ENCODE measurements at places on chromosomes 2 and 18.

GRCh38 chr2:96100893-96101304 lies 15.5 kb downstream of the ADRA2B start:
- no peak for DNase-seq

- DNase-seq: no peak
Measured at GRCh38 chr2:45889053-45889452, 237.6 kb downstream of the PRKCE start.

DNA sequence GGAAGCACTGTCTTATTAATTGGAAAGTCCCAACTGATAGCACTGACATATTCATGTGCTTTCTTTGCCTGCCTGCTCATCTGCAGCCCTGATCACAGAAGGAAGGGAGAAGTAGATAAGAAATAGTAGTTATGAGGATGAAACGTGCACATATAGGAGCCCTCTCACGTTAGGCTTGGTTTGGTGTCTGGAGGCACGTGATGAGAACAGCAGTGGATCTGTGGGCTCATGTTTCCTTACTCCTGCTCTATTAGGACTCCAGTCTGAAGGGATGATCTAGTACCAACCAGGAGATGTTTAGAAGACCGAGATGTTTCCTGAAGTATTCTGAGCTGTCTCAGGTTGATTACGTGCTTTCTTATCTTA lies 84.9 kb downstream of the MAP4K4 start:
- no peak for DNase-seq

DNA sequence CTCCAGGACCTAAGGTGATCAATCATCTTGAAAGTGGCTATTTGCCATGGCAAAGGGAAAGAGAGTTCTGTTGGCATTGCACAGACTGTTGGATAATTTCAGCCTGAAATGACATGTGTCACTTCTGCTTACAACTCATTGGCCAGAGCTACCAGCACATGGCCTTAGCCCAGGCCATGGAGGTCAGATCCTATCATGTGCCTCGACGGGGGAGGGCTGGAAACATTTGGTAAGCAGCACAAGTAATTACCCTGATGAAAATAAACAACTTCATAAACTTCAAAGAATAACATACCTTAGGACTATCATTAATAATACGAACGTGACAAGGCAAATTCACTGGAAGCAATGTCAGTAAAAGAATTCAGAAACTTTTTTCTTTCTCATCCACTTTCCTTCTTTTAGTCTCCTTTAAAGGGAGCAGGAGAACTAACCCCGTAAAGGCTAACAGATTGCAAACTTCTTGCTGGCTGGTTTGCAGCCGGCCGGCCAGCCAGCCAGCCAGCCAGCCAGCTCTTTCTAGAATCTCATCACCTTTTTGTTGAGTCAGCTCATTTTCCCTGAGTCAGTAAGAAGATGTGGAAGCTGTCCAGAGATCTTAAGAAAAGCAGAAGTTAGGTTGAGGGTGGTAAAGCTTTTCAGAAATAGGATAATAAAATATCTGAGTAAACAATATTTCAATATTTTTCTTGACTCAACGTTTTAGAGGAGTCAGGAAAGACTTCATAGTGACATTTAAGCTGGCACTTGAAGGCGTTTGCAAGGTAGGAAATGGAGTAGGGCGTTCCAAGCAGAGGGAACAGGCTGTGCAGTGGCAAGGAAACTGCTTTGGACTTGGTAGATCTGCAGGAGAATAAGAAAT lies 31.9 kb downstream of the CNRIP1 start:
- DNase-seq: no peak

- DNase-seq: no peak
Measured at GRCh38 chr18:12408247-12408869, 629 bp downstream of the PRELID3A start.

GRCh38 chr2:56813490-56813889 lies 629.7 kb downstream of the CCDC85A start:
- DNase-seq: no peak

DNA sequence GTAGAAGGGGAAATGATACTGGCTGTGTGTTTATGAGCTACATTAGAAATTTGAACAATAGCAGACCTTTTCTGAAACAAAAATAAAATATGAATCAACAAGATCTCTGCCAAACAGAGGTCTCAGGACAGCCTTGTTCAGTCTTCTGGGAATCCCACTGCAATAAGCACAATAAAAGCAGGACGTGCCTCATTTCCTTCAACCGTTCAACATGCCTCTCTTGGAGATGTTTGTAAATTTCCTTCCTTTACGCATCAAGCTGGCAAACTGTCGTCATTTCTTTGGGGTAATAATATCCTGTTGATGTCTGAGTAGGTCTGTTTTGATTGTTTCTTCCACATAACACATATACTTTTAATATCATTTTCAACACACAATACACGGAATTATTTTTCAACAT lies 77.2 kb downstream of the TCF4 start:
- DNase-seq: no peak

DNA sequence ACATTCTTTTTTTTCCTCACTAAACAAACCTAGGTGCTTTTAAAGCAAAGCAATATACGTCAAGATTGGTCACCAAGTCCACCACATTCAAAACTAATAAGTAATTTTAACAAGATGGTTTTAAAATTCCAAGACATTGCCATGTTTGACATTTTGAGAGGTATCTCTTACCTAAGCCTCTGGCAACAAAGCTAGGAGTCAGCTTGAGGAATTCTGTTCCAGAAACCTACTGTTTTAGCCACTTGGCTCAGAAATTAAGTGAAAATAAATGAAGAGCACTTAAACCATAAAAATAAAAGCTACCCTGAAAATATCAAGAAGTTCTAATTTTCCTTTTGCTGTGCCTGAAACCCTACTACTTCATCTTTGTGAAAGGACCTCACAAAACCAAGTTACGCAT lies 30.0 kb upstream of the CHMP3 start:
- DNase-seq: no peak

DNA sequence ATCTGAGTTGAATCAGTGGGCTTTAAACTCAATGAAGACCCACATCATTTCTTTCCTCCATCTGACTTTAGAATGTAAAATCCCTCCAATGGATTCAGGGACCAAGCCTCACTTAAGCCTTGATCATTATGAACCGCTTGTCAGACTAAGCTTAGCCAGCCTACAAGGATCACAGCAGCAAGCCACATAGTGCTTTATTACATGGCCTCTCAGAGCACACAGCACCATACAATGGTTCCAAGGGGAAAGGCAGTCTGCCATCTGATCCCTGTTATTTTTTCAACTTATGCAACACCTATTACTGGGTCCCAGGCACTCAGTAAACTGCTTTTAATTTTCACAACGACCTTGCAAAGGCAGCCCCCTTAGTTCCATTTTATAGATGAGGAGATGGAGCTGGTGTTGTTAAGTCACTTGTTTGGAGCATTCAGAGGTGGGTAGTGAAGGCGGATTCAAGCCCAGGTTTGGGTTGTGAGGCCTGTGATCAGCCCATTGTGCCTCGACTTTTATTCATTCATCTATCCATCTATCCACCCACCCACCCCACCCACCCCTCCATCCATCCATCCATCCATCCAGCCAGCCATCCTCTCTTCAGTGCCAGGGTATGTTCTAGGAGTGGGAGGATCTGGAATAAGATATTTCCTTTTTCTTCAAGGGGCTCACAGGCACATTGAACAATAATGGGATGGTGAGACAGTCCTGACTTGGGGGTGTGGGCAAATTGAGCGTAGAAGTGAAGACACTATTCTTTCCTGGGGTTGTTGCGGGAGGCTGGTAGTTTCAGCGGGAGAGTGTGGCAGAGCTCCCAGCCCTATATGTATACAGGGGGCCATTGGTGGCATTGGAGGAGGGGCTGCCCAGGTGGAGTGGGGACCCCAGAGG lies 141.2 kb downstream of the MYCN start:
- DNase-seq: no peak

GRCh38 chr2:237482485-237482884 lies 4.6 kb upstream of the MLPH start:
- no peak for DNase-seq

DNA sequence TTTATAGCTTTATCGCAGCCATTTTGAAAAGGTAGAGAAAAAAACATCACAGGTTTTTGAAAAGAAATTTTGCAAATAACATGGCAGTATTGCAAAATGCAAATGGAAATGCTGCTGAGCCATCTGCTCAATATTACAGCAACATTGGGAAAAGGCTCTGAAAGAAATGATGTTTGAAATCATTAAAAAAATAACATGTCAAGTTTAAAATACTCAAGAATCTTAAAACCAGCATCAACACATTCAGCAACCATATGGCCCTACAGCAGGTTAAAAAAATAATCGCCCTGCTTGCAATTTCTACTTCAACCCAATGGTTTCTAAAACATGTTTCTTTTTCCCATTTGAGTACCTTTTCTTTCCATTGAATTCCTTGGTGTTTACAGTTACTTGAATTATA lies 289.4 kb downstream of the AFF3 start:
- no peak for DNase-seq

DNA sequence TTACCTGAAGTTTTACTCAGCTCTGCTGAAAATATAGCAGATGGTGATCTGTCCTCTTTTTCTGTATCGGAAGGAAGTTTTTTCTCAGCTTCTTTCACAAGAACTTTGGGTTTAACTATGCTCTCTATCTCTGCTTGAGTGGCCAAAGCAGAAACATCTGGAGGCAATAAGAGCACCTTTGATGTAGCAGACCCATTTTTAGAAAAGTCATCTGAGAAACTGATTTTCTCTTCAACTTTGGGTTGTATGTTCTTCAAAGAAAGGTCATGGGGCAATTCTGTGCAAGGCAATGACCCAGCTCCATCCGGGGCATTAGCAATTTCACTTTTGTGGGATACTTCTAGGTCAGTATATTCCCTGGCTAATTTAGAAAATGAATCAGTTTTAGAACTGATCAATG lies 25.2 kb downstream of the RTN4 start:
- DNase-seq: no peak

DNA sequence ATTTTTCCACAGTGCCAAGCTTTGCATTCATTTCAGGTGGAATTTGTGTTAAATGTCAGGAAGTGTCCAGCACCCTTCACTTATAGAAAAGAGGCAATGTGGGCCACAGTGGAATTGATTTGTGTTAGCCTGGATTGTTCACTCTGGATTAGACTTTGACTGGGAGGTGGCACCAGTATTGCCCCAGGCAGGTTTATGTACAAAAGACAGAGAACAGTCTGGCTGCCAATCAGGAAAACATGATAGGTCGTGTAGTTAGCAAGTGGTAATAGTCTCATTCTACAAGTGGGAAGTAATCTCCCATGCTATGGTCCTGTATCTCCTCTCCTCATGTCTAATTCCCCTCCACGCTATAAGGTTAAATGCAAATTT lies 45.6 kb downstream of the RAB27B start:
- DNase-seq: no peak

DNA sequence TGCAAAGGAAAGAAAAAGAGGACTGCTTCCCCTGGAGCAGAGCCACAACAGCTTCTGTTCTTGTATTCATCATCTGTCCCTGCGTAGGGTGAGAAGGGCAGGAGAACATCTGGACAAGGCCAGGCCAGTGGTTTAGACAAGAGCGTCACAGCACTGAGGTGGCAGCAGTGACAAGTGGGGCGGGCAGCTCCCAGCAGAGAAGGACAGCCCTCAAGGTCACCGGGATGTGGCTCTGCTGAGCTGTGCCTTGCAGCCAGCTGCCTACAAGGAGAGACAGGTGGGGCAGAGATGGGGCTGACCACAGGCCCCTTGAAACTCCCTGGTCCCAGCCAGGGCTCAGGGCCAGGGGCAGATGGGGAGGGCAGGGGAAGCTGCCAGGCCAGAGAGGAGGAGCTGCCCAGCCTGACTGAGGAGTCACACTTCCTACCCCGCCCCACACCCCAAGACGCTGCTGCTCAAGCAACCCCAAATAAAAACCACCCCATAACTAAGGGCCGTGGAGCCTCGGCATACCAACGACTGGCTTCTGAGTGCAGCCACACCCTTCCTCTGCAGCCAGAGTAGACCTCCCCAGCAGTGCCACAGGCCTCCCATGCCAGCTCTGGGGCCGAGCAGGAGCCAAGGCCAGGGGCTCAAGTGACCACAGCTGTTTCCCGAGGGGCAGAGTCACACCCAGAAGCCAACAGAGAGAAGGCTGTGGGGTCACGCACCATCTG lies 5.4 kb downstream of the RAB11FIP5 start:
- peak; percentile 25 for DNase-seq

- no peak for DNase-seq
Measured at GRCh38 chr2:161710131-161710915, 86.1 kb downstream of the SLC4A10 start.

Measured in effector memory CD8-positive, alpha-beta T cell (primary cell).